ENCODE measurements at places on chromosomes 11 and 22.

DNA sequence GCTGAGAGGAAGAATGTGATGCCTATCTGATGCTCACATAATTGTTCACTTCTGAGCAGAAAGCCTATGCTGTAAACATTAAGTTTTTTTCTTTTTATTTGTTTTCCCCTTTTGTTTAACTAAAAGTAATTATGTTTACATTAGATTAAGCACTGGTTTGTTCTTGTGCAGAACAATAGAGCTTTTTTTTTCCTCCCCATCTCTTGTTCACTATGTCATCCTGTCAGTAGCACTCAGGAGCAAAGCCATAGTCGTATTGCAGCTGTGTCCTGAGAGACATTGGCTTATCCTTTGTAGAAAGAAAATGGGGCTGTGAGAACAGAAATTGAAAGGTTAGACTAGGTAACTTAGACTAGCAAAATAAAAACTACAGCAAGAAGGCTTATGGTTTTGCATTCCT, 301.8 kb upstream of the RAG2 start:
- DNase-seq = no peak

DNA sequence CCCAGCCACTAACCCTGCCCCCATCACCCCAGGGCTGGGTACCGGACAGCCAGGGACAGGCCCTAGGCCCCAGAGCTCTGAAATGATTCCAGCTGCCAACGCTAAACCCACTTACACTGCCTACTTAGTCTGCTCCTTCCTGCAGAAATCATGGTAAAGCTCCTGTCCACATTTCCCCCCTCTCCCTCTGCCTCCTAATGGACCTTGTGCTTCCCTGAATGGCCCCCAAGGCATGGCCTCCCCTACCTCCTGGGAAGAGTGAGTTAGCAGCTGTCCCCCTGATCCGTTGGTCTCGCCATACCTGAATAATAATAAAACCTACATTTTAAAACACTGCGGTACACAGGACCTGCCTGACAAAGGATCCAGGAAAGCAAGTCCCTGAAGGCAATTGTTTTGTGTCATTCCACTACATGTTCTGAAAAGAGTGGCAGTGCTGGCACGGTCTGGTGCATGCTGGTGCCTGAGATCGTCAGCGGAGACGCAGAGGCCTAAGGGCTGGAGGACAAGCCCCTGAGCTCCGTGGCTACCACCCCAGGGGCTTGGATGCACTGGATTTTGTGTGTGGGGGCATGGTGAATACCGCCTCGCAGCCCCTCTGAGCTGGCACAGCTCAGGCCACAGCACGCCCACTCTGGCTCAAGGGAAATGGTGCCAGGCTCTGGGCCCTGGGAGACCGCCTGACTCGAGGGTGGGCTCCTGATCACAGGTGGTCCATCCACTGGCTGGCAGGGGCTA, 186.3 kb downstream of the CTTN start:
- no peak for DNase-seq

DNA sequence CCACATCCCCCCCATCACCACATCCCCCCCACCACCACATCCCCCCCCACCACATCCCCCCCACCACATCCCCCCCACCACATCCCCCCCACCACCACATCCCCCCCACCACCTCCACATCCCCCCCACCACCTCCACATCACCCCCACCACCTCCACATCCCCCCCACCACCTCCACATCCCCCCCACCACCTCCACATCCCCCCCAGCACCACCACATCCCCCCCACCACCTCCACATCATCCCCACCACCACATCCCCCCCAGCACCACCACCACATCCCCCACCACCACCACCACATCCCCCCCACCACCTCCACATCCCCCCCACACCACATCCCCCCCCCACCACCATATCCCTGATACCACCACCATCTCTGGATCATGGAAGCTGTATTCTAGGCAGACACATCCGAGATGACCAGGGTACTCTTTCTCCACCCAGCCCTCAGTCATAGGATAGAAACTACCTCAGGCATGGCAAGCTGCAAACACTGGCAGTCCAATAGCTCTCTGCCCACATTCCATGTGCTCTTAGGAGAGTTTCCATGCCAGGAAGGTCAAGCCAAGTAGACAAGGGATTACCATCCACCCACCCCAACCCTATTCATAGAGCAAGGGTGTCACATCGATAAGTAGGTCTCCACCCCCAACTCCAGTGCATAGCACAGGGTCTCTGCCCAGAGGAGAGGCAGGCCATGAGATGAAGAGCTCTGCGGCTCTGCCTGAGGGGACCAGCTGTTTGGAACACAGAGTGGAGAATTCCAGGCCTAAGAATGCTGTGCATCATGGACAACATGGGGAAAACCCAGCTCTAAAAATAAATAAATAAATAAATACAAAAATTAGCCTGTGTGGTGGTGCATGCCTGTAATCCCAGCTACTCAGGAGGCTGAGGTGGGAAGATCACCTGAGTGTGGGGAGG, 33.0 kb upstream of the TEAD1 start:
- DNase-seq = peak; percentile 48

DNA sequence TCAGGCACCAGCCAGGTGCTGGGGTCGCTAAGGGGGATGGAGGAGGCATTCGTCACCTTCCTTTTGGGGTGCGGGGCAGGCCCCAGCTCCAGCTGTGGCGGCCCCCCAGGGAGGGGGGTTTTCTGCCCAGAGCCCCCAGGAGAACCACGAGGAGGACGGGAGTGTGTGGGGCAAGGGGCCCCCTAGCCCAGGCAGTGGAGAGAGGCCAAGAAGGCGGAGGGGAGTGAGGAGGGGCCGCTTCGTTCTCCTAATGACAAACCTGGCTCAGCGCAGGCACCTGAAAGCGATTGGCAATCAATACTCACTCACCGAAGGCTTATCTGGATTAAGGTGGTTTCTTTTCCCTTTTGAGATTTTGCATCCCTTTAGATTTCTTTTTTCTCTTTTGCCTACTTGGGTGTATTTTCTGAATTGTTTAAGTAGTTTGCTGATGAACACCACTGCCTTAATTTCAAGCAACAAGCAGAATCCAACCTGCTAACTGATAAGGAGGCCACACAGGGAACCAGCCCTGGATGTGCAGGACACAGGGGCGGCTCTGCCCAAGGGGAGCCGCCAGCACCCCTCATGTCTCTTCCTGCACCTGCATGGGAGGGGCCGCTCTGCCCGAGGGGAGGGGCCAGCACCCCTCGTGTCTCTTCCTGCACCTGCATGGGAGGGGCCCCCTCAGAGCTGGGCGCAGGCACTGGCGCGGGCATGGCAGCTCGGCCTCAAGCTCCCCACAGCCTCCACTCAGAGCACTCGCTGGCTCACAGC, 122.3 kb downstream of the BRD1 start:
- no peak for DNase-seq

GRCh38 chr11:55497068-55497467, 57.2 kb upstream of the OR4C15 start:
- DNase-seq = no peak

DNA sequence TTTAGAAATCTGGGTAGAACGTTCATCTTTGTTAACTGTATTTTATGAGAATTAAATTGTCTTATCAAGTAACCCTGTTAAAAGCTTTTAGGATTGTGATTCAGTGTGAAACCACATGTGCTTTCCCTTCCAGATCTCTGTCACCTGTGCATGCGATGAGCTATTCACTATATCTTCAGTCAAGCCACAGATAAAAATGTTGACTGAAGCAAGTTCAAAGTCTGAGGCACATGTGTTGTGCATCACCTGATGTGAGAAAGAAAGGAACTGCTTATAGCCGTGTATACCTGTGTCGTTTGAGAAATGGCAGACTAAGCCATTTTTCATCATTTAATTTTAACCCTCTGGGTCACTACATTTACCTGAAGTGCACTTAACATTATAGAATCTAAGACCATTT, 1088.9 kb upstream of the TENM4 start:
- DNase-seq = no peak

- no peak for DNase-seq
Observed at GRCh38 chr11:10511181-10511621, 29.8 kb downstream of the RNF141 start.
